Putamen (tissue), 1 donor: ENCODE measurements at places on chromosomes 6 and 20.

GRCh38 chr6:83167726-83168278, 25.3 kb downstream of the PGM3 start:
- DNase-seq: no peak

GRCh38 chr6:28943557-28944411, 20.0 kb upstream of the TRIM27 start:
- peak; percentile 81 for DNase-seq

GRCh38 chr6:16092140-16092539, 36.7 kb upstream of the MYLIP start:
- DNase-seq: no peak

DNA sequence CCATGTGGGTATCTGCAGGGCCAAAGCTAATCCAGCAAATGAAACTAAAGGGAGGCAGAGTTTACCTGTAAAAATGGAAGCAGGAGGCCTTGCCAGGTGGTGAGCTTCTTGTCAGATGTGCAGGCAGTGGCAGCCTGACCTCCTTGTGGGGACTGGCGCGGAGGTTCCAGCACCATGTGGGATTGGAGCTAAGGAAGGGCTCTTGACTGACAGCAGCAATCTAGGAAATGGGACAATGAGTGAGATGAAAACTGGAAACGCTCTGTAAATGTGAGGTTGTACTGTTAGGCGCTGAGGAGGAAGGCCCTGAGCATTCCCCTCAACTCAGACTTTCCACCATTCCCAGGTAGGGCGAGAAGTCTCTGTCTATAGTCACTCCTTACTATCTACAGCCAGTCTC, 81.8 kb upstream of the ARMC2 start:
- DNase-seq: no peak

DNA sequence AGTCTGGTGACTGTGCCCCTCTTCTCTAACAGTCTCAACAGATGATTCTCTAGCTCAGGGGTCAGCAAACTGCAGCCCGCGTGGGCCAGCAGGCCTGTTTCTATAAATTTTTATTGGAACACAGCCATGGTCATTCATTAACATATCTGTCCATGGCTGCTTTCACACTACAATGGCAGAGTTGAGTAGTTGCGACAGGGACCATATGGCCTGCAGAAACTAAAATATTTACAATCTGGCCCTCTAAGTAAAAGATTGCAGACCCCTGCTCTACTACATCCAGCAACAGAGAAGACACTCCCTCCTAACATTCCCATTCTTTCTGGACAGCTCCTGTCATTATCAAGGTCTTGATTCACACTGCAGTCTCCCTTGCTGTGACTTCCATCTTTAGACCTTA, 45.2 kb downstream of the PLAGL2 start:
- DNase-seq: no peak

GRCh38 chr6:35140639-35141006, 516 bp downstream of the TCP11 start:
- DNase-seq: no peak

DNA sequence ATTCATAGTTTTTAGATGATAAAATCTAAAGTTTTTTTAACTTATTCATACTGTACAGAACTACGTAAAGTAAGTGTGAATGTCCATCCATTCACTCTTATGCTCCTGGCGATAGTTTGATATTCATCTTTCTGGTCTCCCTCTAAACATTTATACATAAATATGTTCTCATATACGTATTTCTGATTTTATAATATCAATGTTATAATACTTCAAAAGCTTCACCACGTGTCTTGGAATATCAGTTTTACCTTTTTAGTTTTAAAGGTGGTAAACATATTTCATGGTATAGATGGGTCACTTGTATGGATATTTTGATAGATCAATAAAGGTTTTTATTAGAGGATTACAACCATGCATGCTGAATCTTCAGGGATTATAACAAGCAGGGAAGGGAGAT, 10.3 kb upstream of the RHAG start:
- no peak for DNase-seq

DNA sequence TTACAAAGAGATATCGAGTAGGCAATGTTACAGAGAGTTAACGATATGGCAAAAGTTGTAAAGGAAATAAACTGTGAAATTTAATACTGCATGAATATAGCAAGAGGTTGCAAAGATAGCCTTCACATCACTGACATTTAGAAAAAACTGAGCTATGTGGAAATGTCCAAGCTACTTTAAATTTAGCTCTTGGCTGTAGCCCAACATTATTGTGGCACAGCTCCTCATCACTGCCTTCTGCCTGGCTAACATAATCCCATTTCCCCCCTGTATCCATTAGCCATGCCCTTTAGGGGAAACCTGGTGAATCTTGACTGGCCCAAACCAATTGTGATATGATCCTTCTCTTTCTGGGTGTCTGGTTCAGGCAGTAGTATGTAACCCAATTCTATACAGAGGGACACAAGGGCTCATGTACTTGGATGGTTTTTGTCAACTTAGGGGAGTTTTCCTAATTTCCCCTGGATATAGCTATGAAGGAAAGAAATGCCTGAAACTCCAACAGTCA, 115.4 kb downstream of the PFDN4 start:
- no peak for DNase-seq

DNA sequence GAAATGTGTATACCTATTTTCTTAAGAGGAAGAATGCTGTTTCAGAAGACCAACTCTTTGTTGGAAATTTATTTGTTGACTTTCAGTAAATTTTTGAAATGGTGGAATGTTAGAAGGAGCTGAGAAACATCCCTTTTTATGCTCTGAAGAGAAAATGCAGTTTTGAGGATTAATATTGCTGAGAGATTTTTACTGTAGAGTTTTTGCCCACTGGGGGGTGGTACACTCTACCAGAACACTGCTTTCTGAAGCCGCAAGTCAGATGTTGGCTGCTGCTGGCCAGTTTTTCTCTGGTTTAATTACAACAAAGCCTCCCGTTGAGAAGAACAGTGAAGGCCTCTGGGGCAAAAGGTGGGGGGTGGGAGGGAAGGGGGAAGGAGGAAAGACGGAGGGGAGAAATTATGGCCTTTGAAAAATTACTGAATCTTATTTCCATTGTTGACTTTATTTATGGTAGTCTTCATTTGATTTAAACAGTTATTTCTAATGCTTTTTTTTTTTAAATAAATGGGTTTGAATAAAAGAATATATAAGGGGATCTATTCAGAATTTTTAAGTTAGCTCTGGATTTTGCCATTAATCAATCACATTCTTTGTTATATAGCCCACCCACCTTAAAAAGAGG, 3.0 kb downstream of the FLRT3 start:
- DNase-seq: peak; percentile 79

GRCh38 chr20:35120012-35120701, 27.0 kb downstream of the EDEM2 start:
- no peak for DNase-seq
